Astrocyte of the cerebellum (primary cell): ENCODE measurements at places on chromosomes 16 and 17.
A peak's percentile ranks its signal among the peaks of the same experiment; 100 is the strongest.

- no peak for DNase-seq
Measured at GRCh38 chr16:88458773-88459235, 5.7 kb downstream of the ZFPM1 start.

- no peak for DNase-seq
Measured at GRCh38 chr17:40557531-40558299, 7.6 kb downstream of the CCR7 start.

DNA sequence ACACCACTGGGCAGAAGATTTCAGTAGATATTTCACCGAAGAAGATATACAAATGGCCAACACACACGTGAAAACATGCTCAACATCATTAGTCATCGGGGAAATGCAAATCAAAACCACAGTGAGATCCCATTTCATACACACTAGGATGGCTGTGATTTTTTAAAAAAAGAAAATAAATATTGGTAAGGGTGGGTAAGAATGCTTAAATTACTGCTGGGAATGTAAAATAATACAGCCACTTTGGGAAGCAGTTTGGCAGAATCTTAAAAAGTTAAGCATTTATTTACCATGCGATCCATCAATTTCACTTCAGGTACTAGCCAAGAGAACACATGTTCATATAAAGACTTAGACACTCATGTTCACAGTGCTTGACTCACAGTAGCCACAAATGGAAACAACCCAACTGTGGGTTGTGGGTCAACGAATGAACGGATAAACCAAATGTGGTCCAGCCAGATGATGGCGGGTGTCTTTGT, 6.5 kb upstream of the C16orf74 start:
- peak; percentile 91 for DNase-seq

- DNase-seq: no peak
Measured at GRCh38 chr16:17299790-17300189, 171.0 kb downstream of the XYLT1 start.

DNA sequence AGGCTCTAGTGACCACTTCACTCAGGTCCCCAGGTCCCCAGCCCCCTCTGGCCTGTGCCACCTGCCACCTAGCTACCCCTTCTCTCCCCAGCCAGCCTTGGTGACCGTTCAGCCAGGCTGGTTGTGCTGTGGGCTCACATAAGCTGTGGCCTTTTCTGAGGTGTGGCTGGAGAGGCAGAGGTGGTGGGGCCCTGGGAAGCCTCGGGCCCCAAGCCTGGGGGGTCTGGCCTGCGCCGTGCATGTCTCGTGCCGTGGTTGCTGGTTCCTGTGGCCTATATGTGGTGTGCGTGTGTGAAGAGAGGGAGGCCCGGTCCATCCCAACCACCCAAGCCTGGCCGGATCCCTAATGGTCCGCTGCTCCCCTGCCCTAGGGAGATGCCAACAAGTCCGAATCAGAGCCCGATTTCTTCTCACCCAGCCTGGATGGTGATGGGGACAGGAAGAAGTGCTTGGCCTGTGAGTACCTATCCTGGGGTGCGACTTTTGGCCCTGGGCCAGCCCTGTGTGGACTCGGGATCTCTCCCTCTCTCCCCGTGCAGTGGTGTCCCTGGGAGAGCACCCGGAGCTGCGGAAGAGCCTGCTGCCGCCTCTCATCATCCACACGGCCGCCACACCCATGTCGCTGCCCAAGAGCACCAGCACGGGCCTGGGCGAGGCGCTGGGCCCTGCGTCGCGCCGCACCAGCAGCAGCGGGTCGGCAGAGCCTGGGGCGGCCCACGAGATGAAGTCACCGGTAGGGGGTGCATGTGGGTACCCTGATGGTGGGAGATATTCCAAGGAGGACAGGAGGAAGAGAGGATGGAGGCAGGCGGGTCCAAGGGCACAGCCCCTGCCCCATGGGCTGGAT, 35.9 kb downstream of the CACNA1G start:
- DNase-seq: no peak

DNA sequence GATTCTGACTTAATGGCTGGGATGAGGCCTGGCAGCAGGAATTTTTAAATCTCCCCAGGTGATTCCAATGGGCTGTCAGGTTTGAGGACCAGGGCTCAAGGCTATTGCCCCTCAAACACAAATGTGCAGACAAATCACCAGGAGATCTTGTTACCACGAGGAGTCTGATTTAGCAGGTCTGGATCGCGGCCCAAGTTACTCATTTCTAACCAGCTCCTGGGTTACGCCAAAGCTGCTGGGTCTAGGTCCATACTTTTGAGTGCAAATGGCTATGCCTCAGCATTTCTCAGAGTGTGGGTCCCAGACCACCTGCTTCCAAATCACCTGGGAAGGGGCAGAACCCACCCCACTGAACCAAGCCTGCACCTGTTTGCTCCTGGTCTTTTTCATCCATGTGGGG, 33.1 kb downstream of the CNGB1 start:
- DNase-seq: peak; percentile 22

DNA sequence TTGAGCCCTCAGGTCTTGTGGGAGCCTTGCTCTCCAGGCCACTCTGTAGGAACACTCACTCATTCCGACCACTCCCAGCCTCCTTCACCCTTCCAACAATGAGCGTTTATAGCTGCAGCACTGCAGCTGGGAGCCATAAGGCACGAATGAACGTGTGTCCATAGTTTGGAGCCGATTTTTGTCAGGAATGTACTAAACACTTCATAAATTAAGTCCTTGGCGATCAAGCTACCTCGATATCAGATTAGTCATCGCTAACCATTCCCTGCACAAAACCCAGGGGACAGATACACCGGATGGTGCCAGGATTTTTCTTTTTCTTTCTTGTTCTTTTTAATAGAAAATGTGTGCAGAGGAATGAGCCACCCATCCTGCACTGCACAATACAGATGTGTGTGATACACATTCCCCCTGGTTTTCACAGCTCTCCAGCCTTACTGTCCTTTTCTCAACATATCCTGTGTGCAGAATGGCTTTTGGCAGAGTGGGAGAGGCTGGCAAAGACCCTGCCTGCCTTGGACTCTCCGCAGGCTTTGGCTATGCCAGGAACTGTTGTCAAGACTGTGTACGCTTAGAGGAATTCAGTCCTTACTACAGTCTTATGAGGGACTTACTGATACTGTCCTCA, 68.4 kb upstream of the ELAC2 start:
- DNase-seq: no peak

DNA sequence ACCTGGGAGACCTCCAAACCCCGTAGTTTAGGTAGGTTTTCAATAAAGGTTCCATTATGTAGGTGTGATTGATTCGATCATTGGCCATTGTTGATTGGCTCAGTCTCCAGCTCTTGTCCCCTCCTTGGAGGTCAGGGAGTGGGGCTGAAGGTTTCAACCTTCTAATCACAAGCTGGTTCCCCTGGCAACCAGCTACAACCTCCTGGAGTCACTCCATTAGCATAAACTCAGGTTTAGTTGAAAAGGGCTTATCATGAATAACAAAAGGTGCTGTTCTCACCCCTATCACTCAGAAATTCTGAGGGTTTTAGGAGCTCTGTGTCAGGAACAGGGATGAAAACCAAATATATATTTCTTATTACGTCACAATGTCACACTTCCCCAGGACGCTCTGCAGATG, 28.5 kb downstream of the TMEM132E start:
- no peak for DNase-seq
